Central memory CD4-positive, alpha-beta T cell (primary cell): ENCODE measurements at places on chromosomes 2 and 18.
A peak's percentile ranks its signal among the peaks of the same experiment; 100 is the strongest.

GRCh38 chr18:45284174-45284573 is 331.1 kb upstream of the SLC14A2 start:
- no peak for DNase-seq

- DNase-seq, result no peak
These were observed 206.8 kb upstream of the MEIS1 start for GRCh38 chr2:66228128-66228547.

GRCh38 chr18:52391810-52392559 is 52.0 kb downstream of the DCC start:
- no peak for DNase-seq

DNA sequence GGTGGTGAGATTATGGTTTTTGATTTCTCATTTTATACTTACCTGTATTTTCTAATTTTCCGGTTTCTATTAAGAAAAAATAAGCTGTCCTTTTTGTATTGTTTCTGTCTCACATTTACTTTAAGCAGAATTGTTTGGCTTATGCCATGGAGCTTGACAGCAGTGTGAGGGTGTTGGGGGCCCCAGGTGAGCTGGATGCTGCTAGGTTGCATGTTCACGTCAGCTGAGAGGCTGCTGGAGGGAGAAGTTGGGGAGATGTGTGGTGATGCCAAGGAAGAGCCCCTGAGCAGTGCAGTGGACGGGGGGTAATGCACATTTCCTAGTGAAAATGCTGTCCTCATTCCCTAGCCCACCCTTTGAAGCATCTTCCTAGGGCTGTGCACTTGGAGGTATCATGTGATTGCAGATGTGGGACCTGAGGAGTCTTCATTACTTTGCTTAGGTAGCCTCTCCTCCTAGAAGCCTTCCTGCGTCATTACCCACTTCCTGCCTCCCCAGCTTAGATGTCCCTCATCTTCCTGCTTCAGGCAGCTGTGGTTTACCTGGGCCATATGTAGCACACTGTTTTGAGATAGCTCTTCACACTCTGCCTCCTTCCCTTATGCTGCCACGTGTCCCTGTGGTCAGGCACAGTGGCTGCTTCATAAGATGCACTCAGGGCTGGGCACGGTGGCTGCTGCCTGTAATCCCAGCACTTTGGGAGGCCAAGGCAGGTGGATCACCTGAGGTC is 16.2 kb downstream of the ATG16L1 start:
- DNase-seq, result peak; percentile 95

- DNase-seq, result peak; percentile 21
These were observed 265.7 kb downstream of the NEDD4L start for GRCh38 chr18:58309610-58310239.

- no peak for DNase-seq
These were observed 322.8 kb downstream of the STK39 start for GRCh38 chr2:167924556-167924955.

GRCh38 chr18:12656938-12657683 is 796 bp downstream of the SPIRE1 start:
- no peak for DNase-seq

DNA sequence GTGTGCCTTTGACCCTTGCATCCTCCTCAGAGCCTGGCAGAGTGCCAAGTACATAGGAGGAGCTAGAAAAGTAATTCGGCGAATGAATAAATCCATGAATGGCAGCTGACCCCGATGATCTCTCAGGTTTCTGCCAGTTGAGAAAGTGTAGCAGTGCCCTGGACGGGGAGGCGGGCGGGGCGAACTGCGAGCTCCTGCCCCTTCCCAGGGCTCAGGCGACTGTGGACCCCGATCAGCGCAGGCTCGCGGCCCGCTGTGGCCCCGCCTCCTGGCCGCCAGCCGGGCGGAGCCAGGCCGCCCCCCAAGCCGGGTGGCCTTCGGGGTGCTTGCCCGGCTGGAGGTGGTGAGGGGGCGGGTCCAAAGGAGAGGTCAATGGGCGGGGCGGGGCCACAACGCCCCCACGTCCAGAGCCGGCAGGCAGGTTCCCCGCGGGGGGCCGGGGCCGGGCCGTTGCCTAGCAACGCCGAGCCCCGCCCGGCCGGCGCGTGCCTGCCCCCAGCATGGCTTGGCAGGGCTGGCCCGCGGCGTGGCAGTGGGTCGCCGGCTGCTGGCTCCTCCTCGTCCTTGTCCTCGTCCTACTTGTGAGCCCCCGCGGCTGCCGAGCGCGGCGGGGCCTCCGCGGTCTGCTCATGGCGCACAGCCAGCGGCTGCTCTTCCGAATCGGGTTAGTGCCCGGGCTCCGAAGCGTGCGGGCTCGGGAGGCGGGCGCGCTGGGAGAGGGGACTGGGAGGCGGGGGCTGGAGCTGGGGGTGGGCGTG is 30.6 kb upstream of the TMBIM1 start:
- DNase-seq, result peak; percentile 28

DNA sequence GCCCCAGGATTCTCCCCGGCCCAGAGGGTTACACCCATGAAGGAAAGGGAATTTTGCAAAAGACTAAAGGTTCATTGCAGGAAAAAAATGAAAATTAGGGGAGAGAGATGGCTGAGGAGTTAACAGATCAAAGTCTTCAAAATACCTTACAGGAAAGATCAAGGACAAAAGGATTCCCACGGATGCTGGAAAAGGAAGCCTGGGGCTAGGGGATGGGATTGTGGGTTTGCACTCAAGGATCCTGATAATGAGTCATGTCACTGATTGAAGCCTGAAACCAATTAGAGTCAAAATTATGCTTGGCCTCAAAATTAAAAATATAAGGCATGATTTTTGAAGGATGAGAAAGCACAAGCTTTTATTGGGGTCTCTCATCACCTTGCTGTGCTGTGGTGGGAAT is 32.6 kb upstream of the COPS8 start:
- DNase-seq, result no peak

GRCh38 chr2:66021296-66021695 is 413.6 kb upstream of the MEIS1 start:
- no peak for DNase-seq

- DNase-seq, result no peak
These were observed 142.0 kb downstream of the ASB1 start for GRCh38 chr2:238568455-238569440.

GRCh38 chr2:189024901-189025618 is 50.9 kb downstream of the COL3A1 start:
- DNase-seq, result no peak
